RPMI8226 (cell line): ENCODE measurements at places on chromosomes 5 and 9.

- DNase-seq = no peak
These were observed 56.0 kb upstream of the PTGER4 start for GRCh38 chr5:40623480-40624420.

DNA sequence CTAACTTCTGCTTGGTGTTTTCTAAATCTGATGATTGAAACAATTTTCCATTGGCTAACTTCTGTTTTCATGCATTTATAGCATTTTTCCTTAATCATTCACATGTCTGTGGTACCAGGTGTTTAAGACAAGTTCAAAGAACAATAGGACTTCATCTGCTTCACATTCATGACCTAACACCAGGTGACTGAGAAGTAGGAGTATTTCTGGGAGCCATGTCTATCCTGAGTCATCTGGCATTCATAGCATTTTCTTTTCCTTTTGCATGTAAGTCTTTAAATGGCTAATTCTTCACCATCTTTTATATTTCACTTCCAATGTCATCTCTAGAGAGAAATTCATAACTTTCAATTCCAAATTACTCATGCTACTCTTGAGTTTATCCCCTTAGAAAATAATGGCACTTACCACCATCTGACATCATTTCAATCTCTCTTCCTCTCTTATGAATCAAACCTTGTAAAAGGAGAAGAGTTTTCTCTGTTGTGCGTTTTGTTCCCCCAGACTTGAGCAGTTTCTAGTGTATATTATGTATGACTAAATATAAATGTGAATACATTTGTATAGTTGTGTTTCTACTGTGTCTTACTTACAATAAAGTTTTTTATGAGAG is 1196.1 kb upstream of the CDH9 start:
- no peak for DNase-seq

GRCh38 chr9:84140535-84141101 is 160.0 kb downstream of the RMI1 start:
- peak; percentile 7 for DNase-seq

DNA sequence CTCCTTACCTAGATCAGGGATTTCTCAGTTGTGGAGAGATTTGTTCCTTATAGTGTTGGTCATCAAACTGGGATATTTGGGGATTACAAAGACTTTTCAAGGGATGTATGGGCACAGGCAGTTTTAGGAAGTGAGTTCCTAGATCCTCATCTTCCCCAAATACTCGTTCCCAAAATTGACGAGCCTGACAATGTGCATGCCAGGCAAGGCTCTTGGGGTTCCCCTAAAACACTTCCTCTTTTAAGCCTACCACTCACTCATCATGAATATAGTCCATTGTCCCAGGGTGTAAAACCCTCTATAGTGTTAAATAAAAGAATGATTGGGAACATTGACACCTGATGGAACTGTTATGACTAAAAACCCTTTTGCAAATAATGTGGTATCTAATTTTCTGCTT is 26.4 kb downstream of the PDCD1LG2 start:
- DNase-seq = no peak

GRCh38 chr5:112012104-112012503 is 255.1 kb upstream of the NREP start:
- DNase-seq = no peak

DNA sequence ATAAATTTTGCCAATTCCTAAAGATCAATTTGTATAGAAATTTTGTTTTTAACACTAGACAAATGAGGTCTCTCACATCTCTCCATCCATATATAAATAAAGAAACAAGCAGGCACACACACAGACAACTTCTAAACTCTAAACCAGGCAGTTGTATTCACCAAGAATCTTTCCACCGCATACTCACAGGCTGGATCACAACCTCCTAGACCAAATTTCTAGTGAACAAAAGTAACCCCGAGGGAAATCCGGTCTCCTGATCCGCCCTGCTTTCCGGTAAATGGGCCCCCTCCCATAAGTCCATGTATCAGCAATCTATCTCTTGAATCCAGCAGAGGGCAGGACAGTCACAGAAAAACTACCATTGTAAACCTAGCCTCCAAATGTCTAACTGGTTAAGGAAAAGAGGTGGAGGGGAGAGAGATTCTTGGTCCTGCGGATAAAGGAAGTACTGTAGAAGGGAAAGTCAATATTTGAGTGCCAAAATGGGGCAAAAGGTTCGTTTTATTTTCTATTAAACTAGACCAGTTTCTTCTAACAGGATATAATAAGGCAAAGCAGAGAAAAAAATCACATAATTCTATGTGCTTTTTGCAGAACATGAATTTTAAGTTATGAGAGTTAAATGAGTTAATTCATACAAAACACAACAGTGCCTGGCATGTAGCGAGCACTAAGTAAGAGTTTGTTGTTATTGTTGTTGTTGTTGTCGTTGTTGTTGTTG is 4.8 kb upstream of the SMU1 start:
- peak; percentile 70 for DNase-seq

- DNase-seq = no peak
These were observed 38.2 kb downstream of the ETF1 start for GRCh38 chr5:138504799-138505198.

DNA sequence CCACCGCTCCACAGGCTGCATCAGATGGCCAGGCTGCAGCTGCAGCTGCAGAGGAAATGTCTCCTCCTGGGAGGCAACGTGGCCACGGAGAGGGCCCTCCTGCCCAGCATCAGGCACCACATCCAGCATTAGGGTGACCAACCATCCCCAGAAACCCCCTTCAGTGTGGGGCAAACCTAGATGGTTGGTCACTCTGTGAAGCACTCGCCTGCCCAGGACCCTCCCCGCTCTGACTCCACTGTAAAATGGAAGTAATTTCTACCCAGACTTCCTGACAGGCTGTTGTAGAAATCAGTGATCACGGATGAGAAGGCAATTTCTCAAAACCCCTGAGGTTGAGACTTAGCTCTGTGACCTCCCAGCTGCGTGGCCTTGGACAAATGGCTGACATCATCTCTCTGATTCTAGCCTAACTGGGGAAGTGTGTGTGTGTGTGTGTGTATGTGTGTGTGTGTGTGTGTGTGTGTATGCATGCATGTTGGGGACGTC is 31.6 kb downstream of the B4GALT1 start:
- no peak for DNase-seq

DNA sequence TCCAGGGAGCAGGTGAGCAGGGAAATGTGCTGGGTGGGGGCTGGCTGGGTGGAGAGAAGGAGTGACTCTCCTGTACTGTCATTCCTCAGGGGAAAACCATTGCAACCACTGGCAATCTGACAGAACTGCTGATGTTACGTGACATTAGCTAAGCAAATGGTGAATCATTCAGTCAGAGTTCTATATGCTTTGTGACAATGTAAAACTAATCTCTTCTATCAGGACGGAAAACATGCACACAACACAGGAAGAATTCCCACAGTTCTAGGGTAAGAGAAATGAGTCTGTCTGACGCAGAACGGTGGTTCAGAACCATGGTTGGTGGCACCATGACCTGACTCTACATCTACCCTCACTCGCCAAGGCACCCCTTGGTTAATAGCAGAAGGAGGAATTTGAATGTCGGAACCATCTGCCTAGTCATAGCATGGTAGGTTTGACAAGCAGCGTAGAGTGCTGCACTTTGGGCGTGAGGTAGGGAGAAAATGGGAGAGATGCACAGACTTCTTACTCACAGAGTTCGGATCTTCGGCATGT is 243.6 kb upstream of the PANK3 start:
- no peak for DNase-seq

DNA sequence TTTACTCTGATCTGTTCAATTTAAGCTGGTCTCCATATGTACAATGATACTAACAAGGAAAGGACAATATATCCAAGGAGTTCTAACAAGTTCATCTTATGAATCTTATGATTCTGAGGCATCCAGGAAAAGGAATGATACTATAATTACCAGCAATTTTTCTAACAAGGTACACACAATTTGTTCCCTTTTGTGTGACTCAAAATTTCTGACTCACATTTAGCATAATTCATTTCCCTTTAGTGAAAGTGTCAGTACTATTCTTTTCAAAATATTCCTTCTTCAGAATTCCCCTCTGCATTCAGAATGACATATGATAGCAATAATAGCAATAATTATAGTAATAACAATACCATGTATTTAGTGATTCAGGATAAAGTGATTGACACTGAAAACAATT is 594.8 kb downstream of the DMRTA1 start:
- no peak for DNase-seq

DNA sequence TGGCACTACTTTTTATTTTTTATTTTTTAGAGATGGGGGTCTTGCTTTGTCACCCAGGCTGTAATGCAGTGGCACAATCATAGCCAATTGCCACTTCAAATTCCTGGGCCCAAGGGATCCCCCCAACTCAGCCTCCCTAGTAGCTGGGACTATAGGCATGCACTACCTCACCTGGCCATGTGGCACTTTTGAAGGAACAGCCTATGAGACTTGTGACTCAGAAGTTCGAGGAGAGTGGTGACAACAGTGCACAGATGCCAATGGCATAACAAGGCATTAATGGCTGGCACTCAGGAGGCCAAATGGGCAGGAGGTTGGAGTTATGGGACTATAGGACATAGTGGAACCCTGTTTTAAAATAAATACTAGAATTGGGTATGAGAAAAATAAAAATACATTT is 33.7 kb downstream of the ANKRD31 start:
- DNase-seq = no peak

DNA sequence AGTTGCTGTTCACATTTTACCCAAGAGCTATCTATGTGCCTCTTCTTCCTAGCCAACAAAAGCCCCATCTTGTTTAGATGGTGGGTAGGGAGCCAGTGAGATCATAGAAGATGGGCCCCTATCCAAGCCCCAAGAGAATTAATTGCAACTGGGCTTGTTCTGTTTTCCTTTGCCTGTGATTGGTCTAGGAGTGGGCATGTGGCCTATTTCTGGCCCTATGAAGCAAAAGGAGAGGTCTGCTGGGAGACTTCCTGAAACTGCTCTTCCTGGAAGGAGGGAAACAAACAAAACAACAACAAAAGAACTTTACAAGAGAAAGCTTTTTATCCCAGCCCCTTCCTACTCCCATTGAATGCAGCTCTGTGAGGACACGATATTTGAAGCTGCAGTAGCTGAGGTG is 32.5 kb upstream of the ALDOB start:
- no peak for DNase-seq

- no peak for DNase-seq
These were observed 145.4 kb downstream of the NMUR2 start for GRCh38 chr5:152259702-152260101.

GRCh38 chr9:131017067-131017466 is 8.1 kb downstream of the LAMC3 start:
- DNase-seq = no peak

DNA sequence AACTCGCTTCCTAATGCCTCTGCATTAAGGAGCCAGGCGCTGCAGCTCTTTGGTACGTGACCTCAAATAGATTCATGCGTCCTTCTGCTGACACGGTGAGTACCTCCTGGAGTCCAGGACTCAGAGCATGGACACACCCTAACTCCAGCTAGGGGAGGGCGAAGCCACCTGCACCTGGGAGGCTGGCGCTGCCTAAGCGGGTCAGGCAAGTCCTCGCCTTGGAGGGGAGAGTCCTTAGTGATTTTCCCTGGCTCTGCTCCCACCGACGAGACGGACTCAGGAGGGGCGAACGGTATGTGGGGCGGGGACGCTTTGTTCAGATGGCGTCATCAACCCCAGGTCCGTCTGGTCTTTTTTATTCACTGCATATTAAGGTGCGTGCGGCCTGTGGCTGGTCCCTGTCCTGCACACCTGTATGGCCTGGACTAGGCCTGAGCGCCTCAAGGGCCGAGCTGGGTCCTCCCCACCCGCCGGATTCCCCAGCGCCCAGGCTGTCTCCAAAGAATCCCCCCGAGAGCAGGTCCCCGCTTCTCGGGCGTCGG is 50.3 kb downstream of the NSUN2 start:
- DNase-seq = no peak

DNA sequence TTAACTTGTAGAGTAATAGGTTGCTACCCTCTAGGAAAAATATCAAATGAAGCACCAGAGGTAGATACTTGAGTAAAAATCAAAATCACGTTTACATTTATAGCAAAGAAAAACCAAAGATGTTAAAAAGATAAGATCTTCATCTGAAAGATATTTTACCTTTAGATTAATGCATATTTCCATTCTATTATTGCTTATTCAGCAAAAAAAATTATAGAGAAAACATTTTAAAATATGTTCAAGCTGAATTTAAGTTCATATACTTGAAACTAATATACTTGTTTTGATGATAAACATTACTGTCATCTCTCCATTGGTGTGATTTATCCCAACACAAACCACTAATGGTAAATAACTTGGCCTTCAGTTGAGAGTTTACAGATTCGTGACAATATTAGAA is 422.3 kb downstream of the CAAP1 start:
- no peak for DNase-seq

- DNase-seq = no peak
These were observed 5.7 kb upstream of the RARS1 start for GRCh38 chr5:168480601-168481000.

- DNase-seq = no peak
These were observed 72.6 kb downstream of the ENTREP1 start for GRCh38 chr9:69397384-69398214.

DNA sequence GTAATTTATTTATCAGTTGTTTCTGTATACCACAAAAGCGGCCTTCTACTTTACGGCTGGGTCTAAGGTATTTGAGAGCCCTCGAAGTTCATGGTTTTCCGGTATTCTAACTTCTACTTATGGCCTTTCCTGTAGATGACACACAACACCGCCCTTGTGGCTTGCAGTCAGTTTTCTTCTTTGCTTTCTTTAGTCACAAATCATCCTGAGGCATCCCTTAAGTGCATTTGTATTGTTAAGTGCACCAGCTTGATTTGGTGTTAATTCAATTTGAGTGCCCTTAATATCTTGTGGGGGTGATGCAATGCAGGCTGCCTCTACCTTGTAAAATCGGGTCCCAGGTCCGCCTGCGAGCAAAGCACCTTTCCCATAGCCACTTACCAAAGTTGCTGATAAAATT is 511.9 kb downstream of the CCDC171 start:
- DNase-seq = no peak

GRCh38 chr9:31078175-31078574 is 1306.3 kb upstream of the ACO1 start:
- no peak for DNase-seq

GRCh38 chr9:14349447-14350348 is 35.8 kb upstream of the NFIB start:
- DNase-seq = no peak

DNA sequence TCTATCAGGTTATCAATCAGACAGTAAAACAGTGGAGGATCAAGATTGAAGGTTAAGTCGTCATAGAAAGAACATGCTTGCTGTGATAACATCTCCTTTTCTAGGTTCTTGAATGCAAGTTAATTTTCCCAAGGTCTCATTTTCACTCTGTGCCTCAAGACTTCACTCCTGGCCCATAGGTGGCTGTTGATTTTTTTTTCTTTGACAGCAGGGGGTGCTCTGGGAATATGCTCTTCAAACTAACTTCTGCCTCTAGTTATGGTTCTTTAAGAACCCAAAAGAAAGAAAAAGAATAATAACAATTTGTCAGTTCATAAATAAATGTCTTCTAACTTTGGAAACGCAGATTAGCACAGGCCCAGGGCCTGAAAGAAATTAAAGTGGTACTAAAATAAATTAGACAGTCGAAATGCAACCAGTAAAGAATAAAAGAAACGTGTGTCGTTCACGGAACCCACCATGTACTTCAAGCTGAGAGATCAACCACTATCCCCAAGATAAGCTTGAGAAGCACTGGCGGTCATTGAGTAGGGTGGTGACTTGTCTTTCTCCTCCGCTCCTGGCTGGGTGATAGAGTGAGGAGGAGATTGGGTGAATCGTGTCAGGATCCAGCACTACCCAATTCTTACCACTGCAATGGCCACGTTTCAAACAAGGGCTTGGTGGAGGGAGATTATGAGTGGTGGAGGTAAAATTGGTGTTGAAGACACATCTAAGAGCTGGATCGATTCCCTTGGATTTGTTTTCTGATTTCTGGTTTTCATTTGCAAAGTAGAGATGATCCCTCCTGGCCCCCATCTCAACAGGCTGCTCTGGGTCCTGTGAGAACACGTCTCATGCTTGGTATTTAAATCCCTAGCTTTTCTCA is 93.4 kb upstream of the IRX4 start:
- DNase-seq = peak; percentile 61
